Karpas-422 (cell line): ENCODE measurements at places on chromosomes 4 and X. TPM values are rescaled to one million over a fixed set of nuclear protein-coding genes. Genes with fewer than 3 reads are reported as not detected.

DNA sequence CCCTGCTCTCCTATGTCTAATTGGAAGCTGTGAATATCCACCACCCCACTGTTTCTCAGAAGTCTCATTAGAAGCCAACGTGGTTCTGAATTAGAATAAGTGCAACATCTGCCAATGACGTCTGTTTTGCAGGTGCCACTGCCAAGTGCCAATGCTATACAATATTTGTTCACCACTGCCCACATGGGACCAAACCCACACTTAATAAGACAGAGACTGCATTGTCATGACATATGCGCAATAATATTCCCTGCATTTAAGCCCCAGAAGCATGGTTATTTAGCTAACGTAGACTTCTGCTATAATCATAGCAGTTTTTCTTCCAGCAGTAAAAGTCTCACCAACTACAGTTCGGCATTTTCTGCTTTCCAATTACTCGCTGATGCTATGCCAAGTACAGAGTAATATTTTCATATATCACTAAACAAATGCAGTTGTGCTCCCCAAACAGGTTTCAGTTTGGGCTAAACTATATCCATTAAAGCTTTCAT is 262.5 kb upstream of the PCDH18 start:
- no peaks in the 10 kb centered on the region for H3K27me3 ChIP-seq
- no peak for DNase-seq
- H3K36me3 ChIP-seq: no peaks in the 10 kb centered on the region
- H3K4me3 ChIP-seq: no peak overlapping the region

GRCh38 chrX:21700967-21701366 is 42.8 kb upstream of the KLHL34 start:
- no peak overlapping the region for H3K4me3 ChIP-seq
- H3K4me1 ChIP-seq: no peaks in the 10 kb centered on the region
- no peak for DNase-seq
- H3K36me3 ChIP-seq: no peaks in the 10 kb centered on the region
- no peak overlapping the region for H3K27ac ChIP-seq
- H3K27me3 ChIP-seq: no peaks in the 10 kb centered on the region

DNA sequence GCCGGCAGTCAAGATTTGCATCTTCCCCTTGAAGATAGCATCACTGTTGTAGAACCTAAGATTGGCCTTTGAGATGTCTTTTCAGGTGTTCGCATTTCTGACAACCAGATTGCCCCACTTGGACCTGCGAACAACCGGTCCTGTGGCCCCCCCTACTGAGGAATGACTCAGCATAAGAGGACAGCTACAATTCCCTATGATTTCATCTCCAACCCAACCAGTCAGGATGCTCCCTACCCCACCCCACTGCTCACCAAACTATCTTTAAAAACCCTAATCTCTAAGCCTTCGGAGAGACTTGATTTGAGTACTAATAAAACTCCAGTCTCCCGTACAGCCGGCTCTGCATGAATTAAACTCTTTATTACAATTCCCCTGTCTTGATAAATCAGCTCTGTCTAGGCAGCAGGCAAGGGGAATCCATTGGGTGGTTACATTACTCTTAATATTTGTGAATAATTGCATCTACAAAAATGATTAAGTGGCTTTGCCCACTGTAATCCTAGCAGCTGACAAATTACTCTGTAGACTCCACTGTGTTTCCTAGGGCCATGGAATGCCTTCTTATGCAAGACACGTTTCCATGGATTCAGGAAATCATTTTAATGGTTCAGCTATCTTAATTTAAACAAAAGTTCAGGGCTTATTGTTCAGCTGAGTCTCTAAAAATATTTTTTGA is 95.4 kb downstream of the GPR143 start:
- H3K27me3 ChIP-seq: no peaks in the 10 kb centered on the region
- no peaks in the 10 kb centered on the region for H3K36me3 ChIP-seq
- no peak overlapping the region; the same call in 1 of the 2 replicates for H3K4me3 ChIP-seq
- DNase-seq: no peak
- H3K4me1 ChIP-seq: peaks cover 58% of the 10 kb centered on the region

- peaks cover 6% of the 10 kb centered on the region; the same call in 1 of the 2 replicates for H3K27me3 ChIP-seq
- no peaks in the 10 kb centered on the region for H3K36me3 ChIP-seq
- H3K4me1 ChIP-seq: no peaks in the 10 kb centered on the region
- DNase-seq: no peak
- H3K27ac ChIP-seq: no peak overlapping the region
Observed at GRCh38 chr4:74291471-74291870, 16.8 kb upstream of the EPGN start.

GRCh38 chr4:142824368-142824767 is 21.7 kb downstream of the INPP4B start:
- no peak for DNase-seq
- H3K4me3 ChIP-seq: no peak overlapping the region
- H3K27me3 ChIP-seq: no peaks in the 10 kb centered on the region
- no peaks in the 10 kb centered on the region for H3K36me3 ChIP-seq

- H3K27me3 ChIP-seq: no peaks in the 10 kb centered on the region
- H3K36me3 ChIP-seq: no peaks in the 10 kb centered on the region
Observed at GRCh38 chr4:15479913-15480185, 10.2 kb downstream of the CC2D2A start.

- H3K4me3 ChIP-seq: no peak overlapping the region
- no peak overlapping the region for H3K27ac ChIP-seq
- no peaks in the 10 kb centered on the region for H3K36me3 ChIP-seq
- H3K4me1 ChIP-seq: no peaks in the 10 kb centered on the region
- no peak for DNase-seq
- H3K27me3 ChIP-seq: no peaks in the 10 kb centered on the region
Observed at GRCh38 chr4:120691536-120691935, 231.0 kb downstream of the PRDM5 start.

DNA sequence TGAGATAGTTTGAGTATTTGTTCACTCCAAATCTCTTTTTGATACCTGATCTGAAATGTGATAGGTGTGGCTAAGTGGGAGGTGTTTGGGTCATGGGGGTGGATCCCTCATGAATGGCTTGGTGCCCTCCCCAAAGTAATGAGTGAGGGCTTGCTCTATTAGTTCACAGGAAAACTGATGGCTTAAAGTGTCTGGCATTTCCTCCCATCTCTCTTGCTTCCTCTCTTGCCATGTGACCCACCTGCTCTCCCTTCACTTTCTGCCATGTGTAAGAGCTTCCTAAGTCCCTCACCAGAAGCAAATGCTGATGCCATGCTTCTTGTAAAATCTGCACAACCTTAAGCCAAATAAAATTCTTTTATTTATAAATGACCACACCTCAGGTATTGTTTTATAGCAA is 61.1 kb downstream of the MAD2L1 start:
- H3K27me3 ChIP-seq: no peaks in the 10 kb centered on the region
- no peaks in the 10 kb centered on the region for H3K4me1 ChIP-seq
- no peaks in the 10 kb centered on the region for H3K36me3 ChIP-seq
- DNase-seq: no peak
- H3K27ac ChIP-seq: no peak overlapping the region
- no peak overlapping the region for H3K4me3 ChIP-seq

GRCh38 chr4:52982946-52983340 is 120.8 kb downstream of the RASL11B start:
- no peak for DNase-seq
- H3K36me3 ChIP-seq: no peaks in the 10 kb centered on the region
- H3K4me1 ChIP-seq: peaks cover 12% of the 10 kb centered on the region
- no peak overlapping the region for H3K27ac ChIP-seq
- no peaks in the 10 kb centered on the region for H3K27me3 ChIP-seq

DNA sequence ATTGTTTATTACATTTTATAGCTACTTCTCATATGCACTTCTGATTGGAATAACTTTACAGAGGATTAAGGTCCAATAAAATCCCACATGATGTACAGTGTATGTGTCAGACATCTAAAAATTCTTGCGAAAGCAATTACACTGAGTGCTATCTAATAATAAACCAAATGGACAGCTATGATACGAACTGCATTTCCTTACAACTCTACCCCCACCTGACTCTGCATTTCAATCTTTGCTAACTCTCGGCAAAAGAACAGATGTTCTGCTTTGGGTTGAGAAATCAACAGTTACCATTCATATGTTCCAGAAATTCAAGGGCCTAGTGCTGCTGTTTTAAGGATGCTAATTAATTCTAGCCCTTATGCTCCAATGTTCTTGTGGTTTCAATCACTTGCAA is 287.9 kb upstream of the NOCT start:
- no peak overlapping the region for H3K4me3 ChIP-seq
- no peak for DNase-seq
- no peaks in the 10 kb centered on the region for H3K36me3 ChIP-seq
- H3K4me1 ChIP-seq: no peaks in the 10 kb centered on the region
- no peak overlapping the region for H3K27ac ChIP-seq

DNA sequence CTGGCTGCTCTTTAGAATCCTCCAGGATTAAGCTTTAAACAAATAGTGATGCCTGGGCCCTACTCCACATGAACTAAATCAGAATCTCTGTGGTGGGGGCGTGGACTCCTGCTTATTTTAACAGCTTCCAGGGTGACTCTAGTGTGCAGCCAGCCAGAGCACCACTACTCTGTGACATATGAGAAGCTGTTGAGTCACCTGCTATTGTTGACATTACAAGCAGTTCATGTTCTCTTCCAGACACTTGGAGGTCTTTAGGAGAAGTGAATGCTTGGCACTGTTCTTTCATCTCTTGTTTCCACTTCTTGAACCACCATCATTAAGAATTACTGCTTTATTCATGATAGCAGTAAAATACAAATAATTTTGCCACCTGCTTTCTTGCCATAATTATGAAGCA is 426 bp upstream of the C4orf51 start:
- no peaks in the 10 kb centered on the region for H3K4me1 ChIP-seq
- no peaks in the 10 kb centered on the region for H3K36me3 ChIP-seq
- H3K27ac ChIP-seq: no peak overlapping the region

- no peak overlapping the region for H3K27ac ChIP-seq
- H3K4me3 ChIP-seq: no peak overlapping the region
- H3K4me1 ChIP-seq: no peaks in the 10 kb centered on the region
- H3K36me3 ChIP-seq: no peaks in the 10 kb centered on the region
Observed at GRCh38 chr4:111066001-111066400, 443.1 kb upstream of the PITX2 start.

GRCh38 chr4:149985981-149986380 is 92.3 kb upstream of the DCLK2 start:
- no peak overlapping the region for H3K27ac ChIP-seq
- H3K27me3 ChIP-seq: no peaks in the 10 kb centered on the region
- H3K4me3 ChIP-seq: no peak overlapping the region
- no peaks in the 10 kb centered on the region for H3K4me1 ChIP-seq
- H3K36me3 ChIP-seq: no peaks in the 10 kb centered on the region

DNA sequence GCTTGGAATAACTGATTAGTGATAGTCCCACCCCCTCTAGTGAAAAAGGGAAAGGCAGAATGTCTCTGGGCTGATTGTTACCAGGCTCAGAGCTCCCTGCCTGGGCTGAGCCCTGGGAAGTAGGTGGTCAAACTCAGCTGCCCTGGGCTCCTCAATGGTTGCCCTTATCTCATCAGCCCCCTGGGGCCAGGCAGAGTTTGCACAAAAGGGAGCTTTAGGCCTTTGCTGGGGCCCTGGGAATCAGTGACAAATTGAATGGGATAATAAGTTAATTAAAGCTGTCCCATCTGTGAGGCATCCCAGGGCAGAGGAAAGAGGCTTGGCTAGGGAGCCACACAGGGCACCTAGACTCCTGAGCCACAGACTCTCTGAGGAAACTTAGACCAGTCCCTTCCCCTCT is 89.0 kb downstream of the EFNB1 start:
- no peak overlapping the region for H3K27ac ChIP-seq
- no peak for DNase-seq
- no peak overlapping the region for H3K4me3 ChIP-seq
- no peaks in the 10 kb centered on the region for H3K4me1 ChIP-seq

GRCh38 chr4:36394352-36394903 is 113.0 kb downstream of the DTHD1 start:
- H3K4me1 ChIP-seq: no peaks in the 10 kb centered on the region
- H3K27me3 ChIP-seq: no peaks in the 10 kb centered on the region
- H3K36me3 ChIP-seq: no peaks in the 10 kb centered on the region
- H3K4me3 ChIP-seq: no peak overlapping the region
- H3K27ac ChIP-seq: no peak overlapping the region
- no peak for DNase-seq

- H3K4me3 ChIP-seq: no peak overlapping the region
- no peak for DNase-seq
- no peaks in the 10 kb centered on the region for H3K36me3 ChIP-seq
- no peaks in the 10 kb centered on the region for H3K27me3 ChIP-seq
- no peaks in the 10 kb centered on the region for H3K4me1 ChIP-seq
Observed at GRCh38 chrX:39616098-39616729, 481.5 kb downstream of the BCOR start.

DNA sequence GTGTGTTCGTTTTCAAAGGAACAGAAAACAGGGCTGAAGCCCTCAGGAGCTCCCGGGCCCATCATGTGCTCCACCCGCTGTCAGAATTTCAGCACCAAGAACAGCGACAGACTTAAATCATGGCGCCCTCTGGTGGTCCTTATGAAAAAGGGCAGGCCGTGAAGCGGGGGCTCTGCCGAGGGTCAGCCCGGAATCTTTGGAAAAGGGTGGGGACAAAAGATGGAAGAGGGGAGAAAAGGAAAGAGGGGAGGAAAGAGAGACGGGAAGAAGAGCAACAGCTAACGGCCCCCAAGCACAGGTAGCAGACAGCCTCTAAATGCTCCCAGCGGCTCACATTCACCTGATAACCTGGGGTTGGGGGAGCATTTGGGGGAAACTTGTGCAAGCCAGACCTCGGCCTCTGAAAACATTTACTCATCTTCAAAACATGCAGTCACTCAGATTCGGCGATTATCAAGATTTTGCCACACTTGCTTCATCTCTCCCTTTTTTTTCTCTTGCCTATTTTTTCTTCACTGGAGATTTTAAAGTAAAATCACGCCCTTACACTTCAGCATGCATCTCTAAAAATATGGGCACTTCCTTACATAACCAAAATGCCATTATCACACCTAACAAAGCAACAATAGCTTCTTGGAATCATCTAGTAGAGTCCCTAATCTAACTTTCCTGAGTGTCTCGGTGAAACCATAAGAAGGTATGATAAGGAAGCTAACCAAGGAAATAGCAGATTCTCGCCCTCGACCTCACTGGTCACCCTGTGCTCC is 28.1 kb upstream of the MAN2B2 start:
- no peak overlapping the region for H3K4me3 ChIP-seq
- H3K36me3 ChIP-seq: no peaks in the 10 kb centered on the region
- H3K27ac ChIP-seq: no peak overlapping the region
- no peaks in the 10 kb centered on the region; the same call in 1 of the 2 replicates for H3K27me3 ChIP-seq
- no peaks in the 10 kb centered on the region for H3K4me1 ChIP-seq

RPL36A gene
- total RNA-seq: 1,280 and 3,178 TPM in 2 replicates

TMEM129 gene
- total RNA-seq: 21.8 and 39.4 TPM in 2 replicates

CLDN34 gene
- total RNA-seq: not detected in 2 replicates

RGS12 gene
- 4.7 TPM in 1 of 2 replicates, not detected in the other for total RNA-seq

NAP1L3 gene
- not detected in 2 replicates for total RNA-seq

CDKL5 gene
- total RNA-seq: 0.82 and 2.1 TPM in 2 replicates

PNMA5 gene
- not detected in 2 replicates for total RNA-seq

GYG2 gene
- not detected in 2 replicates for total RNA-seq

YY2 gene
- total RNA-seq: 0.60 and 0.94 TPM in 2 replicates

ZFX gene
- 26.4 and 44.2 TPM in 2 replicates for total RNA-seq

ALAS2 gene
- total RNA-seq: not detected in 2 replicates

CSAG3 gene
- not detected in 2 replicates for total RNA-seq

OTUD6A gene
- total RNA-seq: not detected in 2 replicates

PDE6B gene
- not detected in 2 replicates for total RNA-seq

RNF212 gene
- not detected in 2 replicates for total RNA-seq
